ENCODE measurements at places on chromosomes 3 and 15. TPM values are rescaled to one million over a fixed set of nuclear protein-coding genes. Genes with fewer than 3 reads are reported as not detected.

The AHSG gene
- polyA plus RNA-seq = not detected

The B4GALT4 gene
- polyA plus RNA-seq = 7.6 TPM

The CAMK2N2 gene
- polyA plus RNA-seq = not detected

The GRK7 gene
- polyA plus RNA-seq = 0.07 TPM

The FANCD2OS gene
- not detected for polyA plus RNA-seq

The FOXL2 gene
- not detected for polyA plus RNA-seq

The SERPINI2 gene
- 0.07 TPM for polyA plus RNA-seq

The GOLGA6L9 gene
- 7.8 TPM for polyA plus RNA-seq

The KCNMB3 gene
- polyA plus RNA-seq = 7.2 TPM

The NTRK3 gene
- polyA plus RNA-seq = 2.4 TPM

The ZDHHC19 gene
- 15.4 TPM for polyA plus RNA-seq

The SNX1 gene
- polyA plus RNA-seq = 73.7 TPM

The HCN4 gene
- polyA plus RNA-seq = not detected

The TBC1D21 gene
- polyA plus RNA-seq = not detected

All from spleen (tissue), 13 donors.